ENCODE measurements at places on chromosomes 7 and 10.

GRCh38 chr10:49080071-49080470 is 35.3 kb downstream of the VSTM4 start:
- no peak for DNase-seq

DNA sequence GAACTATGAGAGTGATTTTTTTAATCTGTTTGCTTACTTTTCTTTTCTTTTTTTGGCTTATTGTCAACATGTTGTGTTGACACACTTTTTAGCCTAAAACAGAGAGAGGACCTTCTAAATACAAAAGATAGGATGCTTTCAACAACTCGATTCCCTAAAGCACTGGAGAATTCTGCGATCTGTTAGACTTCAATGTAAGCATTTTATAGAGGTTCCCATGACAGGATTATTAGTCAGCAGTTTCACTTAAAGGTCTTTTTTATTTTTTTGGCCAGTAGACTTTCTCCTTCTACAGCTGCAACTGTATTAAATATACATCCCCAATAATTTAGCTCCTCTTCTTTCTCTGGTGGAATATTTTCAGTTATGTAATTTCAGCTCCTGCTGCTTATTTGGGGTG is 12.7 kb upstream of the NRP1 start:
- no peak for DNase-seq

- no peak for DNase-seq
These were observed 84.4 kb upstream of the BET1 start for GRCh38 chr7:94088560-94088959.

GRCh38 chr7:42628054-42628453 is 283.8 kb downstream of the C7orf25 start:
- no peak for DNase-seq

- DNase-seq = no peak
These were observed 13.7 kb downstream of the SRGN start for GRCh38 chr10:69101451-69102095.
